ENCODE measurements at places on chromosomes 12 and 14.

DNA sequence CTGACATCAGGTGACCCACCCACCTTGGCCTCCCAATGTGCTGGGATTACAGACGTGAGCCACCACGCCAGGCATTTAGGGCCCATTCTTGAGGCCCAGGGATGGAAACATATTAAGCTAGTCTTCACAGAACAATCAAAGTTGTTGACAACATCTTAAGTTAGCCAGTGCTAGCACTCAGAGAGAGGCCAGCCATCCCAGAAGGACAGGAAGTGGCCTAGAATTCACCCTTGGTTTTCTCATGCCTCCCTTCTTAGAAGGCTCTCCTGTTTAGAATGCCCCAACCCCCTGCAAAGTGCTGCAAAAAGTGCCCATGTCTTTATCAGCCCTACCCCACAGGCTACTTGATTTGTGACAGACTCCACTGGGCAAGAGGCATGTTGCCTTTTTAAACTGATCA is 12.1 kb upstream of the OR6J1 start:
- DNase-seq = no peak

GRCh38 chr12:80769553-80770140 is 52.9 kb downstream of the MYF5 start:
- no peak for DNase-seq

DNA sequence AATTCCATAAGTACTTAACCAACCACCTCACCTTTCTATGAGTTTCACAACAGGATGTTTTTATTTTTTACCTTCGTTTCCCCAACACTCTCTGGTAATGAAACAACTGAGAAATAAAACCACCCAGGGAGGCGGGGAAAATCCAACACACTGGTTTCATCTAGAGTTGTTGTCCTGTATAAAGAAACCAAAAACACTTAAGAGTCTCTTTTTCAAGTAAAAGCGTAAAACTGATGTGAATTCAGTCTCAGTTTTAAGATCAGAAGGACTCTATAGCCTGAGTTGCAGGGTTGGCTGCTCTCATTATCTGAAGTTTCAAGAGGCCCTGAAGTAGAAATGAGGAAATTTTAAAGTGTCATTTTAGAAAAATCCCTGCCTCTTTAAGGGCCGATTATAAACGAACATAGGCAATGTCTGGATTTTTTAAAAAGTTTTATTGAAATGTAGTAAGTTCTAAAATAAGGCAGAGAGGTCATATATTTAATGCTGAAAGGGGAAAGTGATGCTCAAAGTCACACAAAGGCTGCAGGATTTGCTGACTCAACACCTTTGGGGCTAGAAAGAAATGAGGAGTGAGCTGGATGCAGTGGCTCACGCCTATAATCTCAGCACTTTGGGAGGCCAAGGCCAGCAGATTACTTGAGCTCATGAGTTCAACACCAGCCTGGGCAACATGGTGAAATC is 27.2 kb downstream of the HIGD1C start:
- DNase-seq = no peak

GRCh38 chr12:15772405-15773018 is 16.7 kb downstream of the EPS8 start:
- peak; percentile 59 for DNase-seq

GRCh38 chr12:2422591-2422990 is 369.8 kb downstream of the CACNA1C start:
- no peak for DNase-seq

DNA sequence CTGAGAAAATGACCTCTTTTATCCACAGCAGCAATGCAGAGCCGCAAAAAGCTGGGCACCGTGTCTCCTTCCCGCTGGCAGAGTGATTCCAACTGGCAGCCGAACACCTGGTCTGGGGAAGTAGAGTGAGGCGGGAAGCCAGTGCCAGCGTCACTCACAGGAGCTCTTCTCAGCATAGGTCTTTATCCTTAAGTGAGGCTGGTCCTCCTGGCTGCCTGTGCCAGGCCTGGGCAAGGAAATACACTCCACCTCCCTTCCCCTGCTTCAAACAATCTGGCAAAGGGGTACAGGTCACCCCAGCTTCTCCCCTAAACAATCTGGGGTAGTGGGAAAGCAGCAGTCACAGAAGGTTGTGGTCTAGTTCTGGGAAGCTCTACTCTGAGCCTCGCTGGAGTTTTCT is 4.8 kb downstream of the ARHGAP9 start:
- no peak for DNase-seq

GRCh38 chr12:132354982-132355680 is 25.7 kb upstream of the GALNT9 start:
- no peak for DNase-seq

- no peak for DNase-seq
These were observed 655.5 kb upstream of the FLRT2 start for GRCh38 chr14:84874436-84874835.

GRCh38 chr12:96195845-96196451 is 1.8 kb downstream of the ELK3 start:
- peak; percentile 88 for DNase-seq

DNA sequence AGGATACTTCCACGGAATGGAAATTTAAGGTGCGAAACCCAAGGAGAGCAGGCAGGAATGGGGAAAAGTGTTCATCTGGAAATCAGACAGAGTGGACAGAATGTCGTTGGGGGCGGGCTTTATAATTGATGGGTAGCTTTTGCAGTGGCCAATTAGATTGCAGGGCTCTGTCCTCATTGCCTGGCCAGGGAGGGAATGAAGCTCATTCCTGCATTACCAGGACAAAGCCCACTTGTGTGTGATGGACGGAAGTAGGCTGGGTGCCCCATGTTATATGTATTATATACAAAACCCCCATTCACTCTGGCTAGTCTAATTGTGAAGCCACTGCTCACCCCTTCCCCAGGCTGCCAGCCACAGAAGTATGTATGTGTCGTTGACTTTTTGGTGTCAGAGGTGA is 23.6 kb downstream of the ZNF664 start:
- DNase-seq = no peak

DNA sequence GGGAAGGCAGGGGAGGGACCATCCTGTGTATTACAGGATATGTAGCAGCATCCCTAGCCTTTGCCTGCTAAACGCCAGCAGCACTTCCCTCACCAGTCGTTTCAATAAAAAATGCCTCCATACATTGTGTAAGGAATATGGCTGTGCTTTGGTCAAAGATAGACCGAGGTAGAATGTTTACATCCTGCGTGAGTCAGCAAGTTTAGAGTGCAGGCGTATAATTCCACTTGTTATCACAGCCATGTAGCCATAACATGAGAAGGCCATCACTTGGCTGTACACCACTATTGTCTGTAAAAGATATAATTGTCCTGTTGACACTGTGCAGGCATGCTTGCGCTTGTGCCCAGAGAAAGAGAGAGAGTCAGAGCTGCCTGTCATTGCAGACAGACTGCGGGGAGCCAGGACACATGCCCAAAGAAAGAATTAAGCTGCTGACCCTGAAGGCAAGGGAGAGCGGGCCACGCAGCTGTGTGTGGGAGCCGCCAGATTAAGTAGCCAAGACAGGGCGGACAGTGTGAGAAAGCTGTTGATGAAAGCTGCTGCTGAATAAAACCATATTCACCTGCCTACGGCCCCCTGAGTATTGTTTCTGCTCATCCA is 68.4 kb downstream of the CRACR2A start:
- DNase-seq = no peak

GRCh38 chr12:5154091-5154490 is 110.4 kb downstream of the KCNA5 start:
- no peak for DNase-seq

- DNase-seq = no peak
These were observed 22.0 kb downstream of the SYNE3 start for GRCh38 chr14:95494456-95494855.

DNA sequence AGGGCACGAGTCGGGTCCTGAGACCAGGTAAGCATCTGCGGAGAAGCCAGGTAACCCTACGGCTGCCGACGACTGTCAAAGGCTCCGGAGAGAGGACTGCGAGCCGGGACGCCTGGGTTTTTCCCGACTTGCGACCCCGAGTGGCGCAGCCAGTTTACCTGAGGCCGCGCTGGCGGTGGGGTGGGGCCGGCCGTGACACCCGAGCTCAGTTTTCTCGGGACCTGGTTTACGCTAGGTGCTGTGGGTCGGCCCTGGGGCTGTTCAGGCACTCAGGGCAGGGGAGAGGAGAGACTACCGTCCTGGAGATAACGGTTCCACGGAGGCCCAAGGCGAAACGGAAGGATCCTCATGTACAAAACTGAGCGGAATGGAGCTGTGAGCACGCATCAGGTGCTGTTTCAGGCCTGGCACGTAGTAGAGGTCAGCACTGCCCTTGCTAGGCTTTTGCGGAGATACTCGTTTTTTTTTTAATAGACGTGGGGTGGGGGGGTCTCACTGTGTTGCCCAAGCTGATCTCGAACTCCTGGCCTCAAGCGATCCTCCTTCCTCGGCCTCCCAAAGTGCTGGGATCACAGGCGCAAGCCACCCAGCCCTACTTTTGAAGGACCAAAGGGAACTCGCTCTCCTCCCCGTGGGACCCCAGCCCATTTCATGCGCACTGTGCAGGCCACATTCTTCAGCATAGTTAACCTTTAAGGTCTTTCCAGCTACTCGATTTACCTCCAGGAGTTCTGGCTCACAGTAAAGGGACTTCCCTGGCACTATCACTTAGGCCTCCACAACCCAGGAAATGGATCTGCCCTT is 471 bp downstream of the MTRFR start:
- DNase-seq = peak; percentile 43

- no peak for DNase-seq
These were observed 59.1 kb downstream of the ATP23 start for GRCh38 chr12:58000499-58000898.

DNA sequence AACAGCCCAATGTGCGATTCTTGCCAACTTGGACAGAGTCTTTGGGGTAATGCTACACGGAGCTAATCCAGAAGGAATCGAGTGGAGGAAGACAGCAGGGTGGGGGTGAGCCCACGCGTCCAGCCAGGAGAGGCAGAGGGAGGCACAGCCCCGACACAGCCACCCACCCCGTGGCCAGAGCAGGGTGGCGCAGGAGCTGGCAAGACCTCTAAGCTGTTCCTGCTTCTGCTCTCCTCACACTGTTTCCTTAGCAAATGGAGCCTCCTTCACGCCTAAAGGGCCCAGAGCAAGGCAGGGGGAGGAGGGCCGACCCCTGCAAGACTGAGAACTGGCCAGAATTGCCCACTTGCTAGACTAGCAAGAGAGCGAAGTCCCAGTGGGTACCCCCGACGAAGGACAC is 91.5 kb downstream of the FBXL14 start:
- no peak for DNase-seq

DNA sequence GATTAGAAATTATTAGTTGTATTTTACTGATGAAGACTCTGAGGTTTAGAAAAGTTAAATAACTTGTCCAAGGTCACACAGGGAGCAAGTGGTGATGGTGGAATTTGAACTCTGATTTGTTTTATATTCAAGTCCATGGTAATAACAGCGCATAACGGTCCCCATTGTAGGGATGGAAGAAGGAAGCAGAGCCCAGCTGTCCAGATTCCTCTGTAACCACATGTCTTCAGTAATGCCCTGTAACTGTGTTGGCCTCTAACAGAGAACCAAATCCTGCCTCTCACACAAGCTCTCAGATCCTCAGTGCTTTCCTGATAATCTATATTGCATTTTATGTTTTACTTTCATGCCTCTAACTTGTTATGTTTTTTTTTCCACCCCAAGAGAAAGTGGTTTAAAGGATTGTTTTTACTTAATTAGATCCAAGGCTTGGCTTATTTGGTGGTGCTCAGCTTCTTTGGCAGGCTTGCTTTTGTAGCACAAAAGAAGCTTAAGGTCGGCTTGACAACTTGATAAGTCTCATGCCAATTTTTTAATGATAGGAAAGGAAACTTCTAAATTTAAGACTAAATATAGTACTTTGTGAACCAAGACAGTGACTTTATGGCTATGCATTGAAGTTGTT is 105.1 kb upstream of the SEL1L start:
- DNase-seq = no peak

DNA sequence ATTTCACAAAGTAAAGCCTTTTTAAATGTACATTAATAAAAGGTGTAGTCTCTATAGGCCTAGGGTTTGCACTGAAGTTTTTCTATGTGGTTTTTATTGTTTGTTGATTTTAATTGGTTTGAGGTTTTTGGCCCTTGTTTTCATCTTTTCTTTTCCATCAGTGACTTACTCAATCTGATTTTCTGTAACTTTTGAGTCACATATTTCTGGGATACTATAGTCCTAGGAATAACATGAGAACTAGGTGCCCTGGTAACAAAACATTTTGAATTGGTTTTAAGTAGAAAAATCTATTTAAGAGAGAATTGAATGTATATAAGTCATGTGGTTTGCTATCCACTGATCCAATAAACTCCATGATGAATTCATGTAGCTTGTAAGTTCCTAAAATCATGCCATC is 311.9 kb downstream of the CEP128 start:
- DNase-seq = peak; percentile 17

All from ELR (cell line).